CD4-positive, alpha-beta memory T cell (primary cell): ENCODE measurements at places on chromosomes 7 and 10. TPM values are rescaled to one million over a fixed set of nuclear protein-coding genes. Genes with fewer than 3 reads are reported as not detected.

Gene IGFBP3
- 19.0 TPM for total RNA-seq

Gene CDHR3
- 12.1 TPM for total RNA-seq

Gene PDE6C
- not detected for total RNA-seq

Gene HTR7
- total RNA-seq, result not detected

Gene CTAGE4
- total RNA-seq, result 5.0 TPM

DNA sequence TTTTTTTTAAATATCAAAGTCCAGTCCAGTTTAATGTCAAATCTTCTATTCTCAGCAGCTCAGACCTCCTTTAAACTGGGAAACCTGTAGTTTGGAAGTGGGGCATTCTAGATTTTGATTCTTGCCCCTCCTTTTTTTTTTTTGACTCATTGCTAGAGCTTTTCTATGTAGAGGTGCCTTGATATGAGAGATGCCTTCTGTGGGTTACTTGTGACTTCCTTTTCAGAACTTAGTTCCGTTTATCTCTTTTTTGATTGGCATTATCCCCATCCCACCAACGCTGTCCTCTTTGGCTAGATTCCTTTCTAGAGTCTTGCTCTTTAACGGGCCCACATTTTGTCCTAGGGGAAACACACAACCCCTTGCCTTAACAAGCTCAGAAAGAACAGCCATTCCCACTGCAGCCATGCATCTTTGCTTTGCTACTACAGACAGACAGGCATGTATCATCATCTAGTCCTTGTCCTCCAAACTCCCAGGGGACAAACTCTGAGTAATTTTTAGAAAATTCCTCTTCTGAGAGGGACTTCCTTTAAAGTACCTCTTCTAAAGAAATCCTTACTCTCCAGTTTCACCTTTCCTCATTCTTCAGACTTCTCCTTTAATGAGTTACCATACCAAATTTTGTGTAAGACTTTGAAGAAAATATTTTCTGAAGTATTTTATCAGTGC is 153.6 kb downstream of the PHF14 start:
- no peaks in the 10 kb centered on the region for H3K36me3 ChIP-seq
- H3K4me1 ChIP-seq, result peaks cover 9% of the 10 kb centered on the region
- H3K4me3 ChIP-seq, result no peak overlapping the region
- no peaks in the 10 kb centered on the region for H3K27me3 ChIP-seq
- no peak for DNase-seq

DNA sequence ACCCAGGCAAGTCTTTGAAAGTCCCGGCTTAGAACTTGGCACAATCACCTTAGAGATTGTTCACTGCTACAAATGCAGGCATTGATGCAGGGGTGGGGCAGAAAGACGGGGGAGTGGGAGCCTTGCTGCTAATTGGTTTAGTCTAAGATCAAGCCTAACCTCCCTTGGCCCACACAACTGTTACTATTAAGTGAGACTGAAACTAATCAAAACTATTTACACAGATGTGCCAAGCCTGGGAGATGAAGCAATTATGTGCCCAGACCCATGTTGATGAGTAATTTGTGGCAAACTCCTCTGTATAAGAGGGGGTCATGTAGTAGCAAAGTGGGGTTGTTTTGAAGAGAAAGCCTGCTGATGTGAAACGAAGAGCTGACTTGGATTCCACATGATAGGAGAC is 178.2 kb upstream of the ITGB1 start:
- peak overlapping the region; percentile 24 for H3K4me3 ChIP-seq
- peaks cover 98% of the 10 kb centered on the region for H3K4me1 ChIP-seq
- peak overlapping the region; percentile 84 for H3K27ac ChIP-seq
- H3K27me3 ChIP-seq, result no peaks in the 10 kb centered on the region
- H3K36me3 ChIP-seq, result no peaks in the 10 kb centered on the region

GRCh38 chr10:111984057-111984456 is 199.5 kb downstream of the GPAM start:
- no peaks in the 10 kb centered on the region for H3K36me3 ChIP-seq
- H3K27me3 ChIP-seq, result no peaks in the 10 kb centered on the region
- H3K4me1 ChIP-seq, result no peaks in the 10 kb centered on the region
- no peak overlapping the region for H3K27ac ChIP-seq
- DNase-seq, result no peak

DNA sequence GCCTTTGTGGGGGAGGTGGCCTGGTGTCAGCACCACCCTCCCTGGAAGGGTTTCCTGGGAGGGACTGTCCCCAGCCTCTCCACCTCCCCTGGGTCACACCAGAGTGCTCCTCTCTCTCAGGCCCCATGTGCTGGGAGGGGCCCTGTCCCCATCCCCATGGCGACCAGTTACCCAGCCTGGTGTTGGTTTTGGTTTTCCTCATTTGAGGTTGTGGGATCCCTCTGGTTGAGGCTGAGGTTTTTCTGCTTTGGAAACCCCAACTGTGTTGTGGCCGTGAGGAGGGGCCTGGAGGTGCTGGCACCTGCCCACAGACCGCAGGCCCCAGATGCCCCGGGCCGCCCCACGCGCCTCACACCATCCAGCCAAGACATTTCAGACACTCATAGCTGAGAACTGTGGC is 106.3 kb downstream of the GRK5 start:
- H3K4me3 ChIP-seq, result no peak overlapping the region
- no peaks in the 10 kb centered on the region for H3K36me3 ChIP-seq
- H3K27me3 ChIP-seq, result no peaks in the 10 kb centered on the region
- H3K4me1 ChIP-seq, result peaks cover 43% of the 10 kb centered on the region
- peak; percentile 59 for DNase-seq
- H3K27ac ChIP-seq, result no peak overlapping the region

DNA sequence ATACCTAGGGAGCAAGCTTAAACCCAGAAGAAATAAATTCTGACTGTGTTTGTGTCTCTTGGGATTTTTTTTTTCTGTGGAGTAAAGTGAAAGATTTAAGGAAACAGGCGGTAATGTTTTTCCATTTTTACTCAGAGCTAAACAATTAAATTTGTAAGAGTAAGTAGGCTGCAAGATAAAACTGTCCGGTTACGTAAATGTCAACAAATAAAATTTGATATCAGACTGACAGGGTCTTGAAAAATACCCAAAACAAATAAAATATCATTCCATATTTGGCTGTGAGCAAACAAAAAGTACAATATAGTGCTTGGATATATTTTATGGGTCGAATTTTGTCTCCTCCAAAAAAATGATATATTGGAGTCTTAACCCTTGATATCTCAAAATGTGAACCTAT is 217.6 kb downstream of the PCLO start:
- no peak overlapping the region for H3K4me3 ChIP-seq
- H3K4me1 ChIP-seq, result no peaks in the 10 kb centered on the region
- no peak for DNase-seq
